ENCODE measurements at places on chromosomes 4 and X. TPM values are rescaled to one million over a fixed set of nuclear protein-coding genes. Genes with fewer than 3 reads are reported as not detected.

GRCh38 chr4:26862381-26862915 lies 1.8 kb downstream of the STIM2 start:
- DNase-seq, result no peak

DNA sequence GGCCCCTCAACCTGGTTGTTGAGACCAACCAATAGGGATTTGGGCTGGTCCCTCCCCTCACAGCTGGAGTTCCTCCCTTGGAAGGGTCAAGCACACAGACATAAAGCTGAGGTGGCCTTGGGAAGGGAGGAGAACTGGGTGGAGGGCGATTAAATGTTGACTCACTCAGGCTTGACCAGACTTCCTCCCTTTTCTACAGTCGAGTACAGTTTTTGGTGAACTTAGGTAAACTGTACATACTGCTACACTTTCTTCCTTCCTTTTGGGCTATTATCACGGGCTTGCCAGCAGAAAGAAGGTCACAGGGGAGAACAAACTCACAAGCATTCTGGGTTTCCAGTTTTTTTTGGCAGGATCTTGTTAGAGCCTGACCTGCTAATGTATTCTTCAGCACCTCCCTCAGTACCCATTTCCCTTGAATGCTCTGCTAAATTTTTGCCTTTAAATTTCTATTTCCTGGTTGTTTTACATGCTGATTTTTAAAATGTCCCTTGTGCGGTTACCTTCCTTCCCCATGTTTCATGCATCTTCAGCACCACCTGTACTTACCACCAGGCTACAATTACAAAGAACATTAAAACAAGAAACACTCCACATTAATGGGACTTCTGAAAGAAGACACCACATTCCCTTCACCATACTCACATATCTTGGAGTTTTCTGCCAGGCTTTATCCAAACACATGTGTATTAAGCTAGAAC lies 135.2 kb upstream of the RASGEF1B start:
- DNase-seq, result no peak

- no peak for DNase-seq
These were observed 127.1 kb downstream of the CFAP299 start for GRCh38 chr4:80462621-80463091.

BEX1 gene
- 140 TPM for total RNA-seq
